ENCODE measurements at places on chromosomes 2 and 18. TPM values are rescaled to one million over a fixed set of nuclear protein-coding genes. Genes with fewer than 3 reads are reported as not detected.

Gene TMEM198
- 2.7 TPM for total RNA-seq

Gene IL36RN
- not detected for total RNA-seq

Gene RAB1A
- 230 TPM for total RNA-seq

Gene GREB1L
- total RNA-seq, result 7.4 TPM

Gene PREPL
- total RNA-seq, result 53.0 TPM

Gene CNOT11
- total RNA-seq, result 46.8 TPM

Gene PRSS56
- not detected for total RNA-seq

Gene GCG
- total RNA-seq, result not detected

GRCh38 chr2:77566582-77566981, 44.4 kb upstream of the LRRTM4 start:
- DNase-seq, result no peak

DNA sequence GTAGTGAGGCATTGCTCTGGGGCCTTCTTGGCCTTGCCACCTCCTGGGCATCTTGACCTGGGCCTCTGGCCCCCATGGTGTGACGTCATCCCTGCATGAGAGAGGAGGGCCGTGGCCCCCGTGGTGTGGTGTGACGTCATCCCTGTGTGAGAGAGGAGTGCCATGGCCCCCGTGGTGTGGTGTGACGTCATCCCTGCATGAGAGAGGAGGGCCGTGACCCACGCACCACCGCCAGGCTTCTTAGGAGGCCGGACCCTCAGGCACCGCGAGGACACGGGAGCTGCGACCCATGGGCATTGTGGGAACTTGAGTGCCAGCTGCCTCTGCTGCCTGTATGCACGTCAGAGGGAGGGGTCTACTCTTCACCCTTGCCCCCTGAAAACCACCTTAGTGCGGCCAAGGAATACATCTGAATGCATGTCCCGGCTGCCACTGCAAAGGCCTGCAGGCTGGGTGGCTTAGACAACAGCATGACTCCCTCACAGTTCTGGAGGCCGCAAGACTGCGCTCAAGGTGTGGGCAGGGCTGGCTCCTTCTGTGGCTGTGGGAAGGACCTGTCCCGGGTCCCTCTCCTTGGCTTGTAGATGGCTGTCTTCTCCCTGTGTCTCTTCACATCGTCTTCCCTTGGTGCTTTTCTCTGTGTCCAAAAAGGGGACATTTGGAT, 20.8 kb upstream of the OTOS start:
- no peak for DNase-seq

GRCh38 chr2:79114797-79115494, 5.3 kb upstream of the REG1A start:
- no peak for DNase-seq

GRCh38 chr18:11872479-11873136, 21.4 kb downstream of the CHMP1B start:
- peak; percentile 33 for DNase-seq

- no peak for DNase-seq
Observed at GRCh38 chr2:239204876-239205468, 195.8 kb downstream of the HDAC4 start.

- peak; percentile 40 for DNase-seq
Observed at GRCh38 chr2:109446278-109447131, 167.3 kb downstream of the SEPTIN10 start.

DNA sequence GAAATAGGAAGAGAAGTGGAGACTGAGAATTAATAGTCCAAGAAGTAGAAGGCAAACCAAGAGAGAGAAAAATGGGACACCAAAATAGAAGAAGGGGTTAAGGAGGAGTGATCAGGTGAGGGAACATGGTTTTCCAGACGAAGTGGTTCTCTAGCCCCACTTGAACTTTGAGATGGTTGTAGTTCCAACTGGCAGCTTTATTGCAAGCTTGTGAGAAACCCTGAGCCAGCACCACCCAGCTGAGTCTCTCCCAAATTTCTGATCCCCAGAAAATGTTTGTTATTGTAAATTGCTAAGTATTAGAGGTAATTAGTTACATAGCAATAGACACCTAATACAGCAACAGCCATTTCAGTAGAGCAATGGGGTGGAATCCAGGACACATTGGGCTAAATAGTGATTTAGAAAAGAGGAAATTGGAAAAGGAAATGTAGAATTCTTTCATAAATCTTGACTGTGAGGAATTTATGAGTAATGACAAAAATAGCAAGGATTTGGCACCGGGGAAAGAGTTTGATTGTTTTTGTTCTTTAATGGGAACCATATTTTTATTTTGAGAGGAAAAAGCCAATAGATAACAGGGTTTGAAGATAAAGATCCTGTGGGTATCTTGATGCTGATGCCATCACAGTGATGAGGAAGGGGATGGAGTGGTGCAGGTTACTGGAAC, 62.1 kb upstream of the XDH start:
- DNase-seq, result peak; percentile 36

- DNase-seq, result no peak
Observed at GRCh38 chr2:14424478-14425390, 207.8 kb upstream of the LRATD1 start.

DNA sequence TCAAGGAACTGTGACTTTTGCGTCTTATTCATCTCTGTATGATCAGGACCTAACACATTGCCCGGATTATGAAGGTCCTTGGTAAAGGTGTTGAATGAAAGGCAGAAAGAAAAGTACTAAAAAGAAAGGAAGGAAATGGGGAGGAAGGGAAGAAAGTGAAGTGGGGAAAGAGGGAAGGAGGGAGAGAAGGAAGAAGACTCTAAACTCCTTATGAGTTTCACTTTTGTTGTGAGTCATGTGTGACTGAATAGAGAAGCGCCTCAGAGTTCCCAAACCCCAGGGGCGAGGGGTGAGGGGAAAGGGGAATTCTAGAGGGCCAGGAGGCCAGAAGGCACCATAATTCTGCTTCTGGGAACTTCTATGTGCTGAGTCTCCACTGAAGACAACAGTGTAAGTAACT, 30.9 kb upstream of the OSBPL6 start:
- DNase-seq, result no peak

- DNase-seq, result peak; percentile 30
Observed at GRCh38 chr18:616380-616995, 19.7 kb downstream of the CLUL1 start.

- DNase-seq, result no peak
Observed at GRCh38 chr18:22964116-22964515, 31.0 kb downstream of the RBBP8 start.

DNA sequence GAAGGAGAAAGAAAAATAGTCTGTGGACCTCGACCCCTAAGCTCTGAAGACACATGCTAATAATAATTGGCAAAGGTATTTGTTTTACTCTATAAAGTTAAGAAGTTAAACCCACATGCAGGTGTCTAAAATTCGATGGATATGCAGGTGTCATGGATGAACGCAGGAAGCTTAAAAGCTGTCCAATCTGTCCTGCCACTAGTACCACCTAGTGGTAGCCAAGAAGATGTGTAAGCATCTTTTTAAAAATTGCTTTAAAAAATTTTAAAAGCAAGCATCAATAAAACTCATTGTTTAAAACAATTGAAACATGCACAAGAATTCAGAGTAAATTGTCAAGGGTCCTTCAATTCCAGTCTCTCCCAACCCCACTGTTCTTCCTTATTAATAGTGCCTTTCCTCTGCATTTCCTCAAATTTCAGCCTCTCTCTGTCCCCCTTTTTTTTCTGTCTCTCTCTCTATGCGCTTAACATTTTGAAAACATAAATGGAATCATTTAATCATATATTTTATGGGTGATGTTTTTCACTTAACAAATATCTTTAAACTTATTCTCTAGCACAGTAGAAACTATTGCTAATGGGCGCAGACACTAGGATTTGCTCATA, 30.6 kb upstream of the PPP3R1 start:
- DNase-seq, result peak; percentile 25

DNA sequence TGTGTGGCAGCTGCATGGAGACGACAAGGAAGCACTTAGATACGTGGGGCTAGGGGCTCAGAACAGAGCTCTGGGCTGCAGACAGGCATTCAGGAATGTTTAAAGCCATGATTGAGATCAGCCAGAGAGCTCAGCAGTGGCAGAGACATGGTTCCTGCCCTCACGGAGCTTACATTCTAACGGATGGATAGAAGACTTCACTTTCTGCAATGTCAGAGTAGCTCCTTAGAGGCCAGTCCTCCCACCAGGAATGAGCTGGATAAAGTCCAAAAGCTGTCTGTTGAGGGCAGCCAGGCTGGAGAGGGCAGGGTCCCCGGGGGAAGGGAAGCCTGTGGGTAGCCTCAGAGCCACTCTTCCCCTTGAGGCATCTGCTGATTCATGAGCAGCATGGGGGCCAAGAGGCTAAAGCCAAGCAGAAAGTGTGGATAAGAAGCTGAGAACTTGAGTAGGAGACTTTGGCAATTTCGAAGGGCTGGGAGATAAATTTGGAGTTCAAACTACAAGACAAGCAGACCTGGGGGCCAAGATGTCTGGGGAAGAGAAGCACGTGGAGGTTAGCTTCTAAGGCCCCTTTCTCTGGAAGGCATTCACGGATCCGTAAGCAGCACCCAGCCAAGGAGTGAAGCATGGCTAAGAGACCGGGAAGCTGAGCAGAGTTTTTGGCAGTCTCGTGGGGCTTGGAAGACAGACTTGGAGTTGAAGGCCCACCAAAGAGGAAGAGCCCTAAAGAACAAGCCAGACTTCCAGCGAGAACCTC, 9.7 kb upstream of the CIB4 start:
- no peak for DNase-seq

GRCh38 chr2:155913356-155913755, 419.2 kb downstream of the NR4A2 start:
- DNase-seq, result no peak

GRCh38 chr2:25308599-25308998, 33.1 kb downstream of the DNMT3A start:
- no peak for DNase-seq

DNA sequence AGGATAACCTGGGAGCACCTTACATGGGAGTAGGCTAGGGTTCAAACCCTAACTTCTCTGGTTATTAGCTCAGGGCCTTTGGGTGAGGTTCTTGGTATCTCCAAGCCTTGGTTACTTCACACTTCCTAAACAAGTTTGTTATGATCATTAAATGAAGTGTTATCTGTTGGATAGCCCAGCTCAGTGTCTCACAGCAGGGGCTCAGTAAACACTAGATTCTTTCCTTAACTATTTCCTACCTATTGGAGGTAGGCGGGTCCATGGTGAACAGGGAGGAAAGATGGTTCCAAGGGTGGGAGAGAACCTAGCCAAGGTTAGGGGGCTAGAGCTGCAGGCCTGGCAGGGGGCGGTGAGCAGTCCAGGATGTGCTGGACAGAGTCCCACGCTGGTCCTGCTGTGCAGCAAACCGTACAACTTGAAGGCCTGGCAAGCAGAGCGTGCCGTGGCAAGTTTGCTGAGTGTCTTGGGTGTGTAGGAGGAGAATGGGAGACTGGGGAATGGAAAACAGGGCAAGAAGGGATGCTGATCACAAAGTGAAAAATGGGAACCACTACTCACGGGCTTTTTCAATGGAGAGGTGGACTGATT, 259.1 kb downstream of the PRKCE start:
- no peak for DNase-seq

GRCh38 chr2:136288249-136288648, 170.3 kb upstream of the CXCR4 start:
- DNase-seq, result no peak

Measured in HFFc6 (cell line).